Stimulated activated CD4-positive, alpha-beta T cell treated with anti-CD3 and anti-CD28 coated beads, Interleukin-4, amount 100 ng/mL, for 4 hours (primary cell): ENCODE measurements at places on chromosomes 13 and 19.
A peak's percentile ranks its signal among the peaks of the same experiment; 100 is the strongest.

GRCh38 chr13:101242720-101243119 is 173.6 kb downstream of the NALCN start:
- DNase-seq = no peak

DNA sequence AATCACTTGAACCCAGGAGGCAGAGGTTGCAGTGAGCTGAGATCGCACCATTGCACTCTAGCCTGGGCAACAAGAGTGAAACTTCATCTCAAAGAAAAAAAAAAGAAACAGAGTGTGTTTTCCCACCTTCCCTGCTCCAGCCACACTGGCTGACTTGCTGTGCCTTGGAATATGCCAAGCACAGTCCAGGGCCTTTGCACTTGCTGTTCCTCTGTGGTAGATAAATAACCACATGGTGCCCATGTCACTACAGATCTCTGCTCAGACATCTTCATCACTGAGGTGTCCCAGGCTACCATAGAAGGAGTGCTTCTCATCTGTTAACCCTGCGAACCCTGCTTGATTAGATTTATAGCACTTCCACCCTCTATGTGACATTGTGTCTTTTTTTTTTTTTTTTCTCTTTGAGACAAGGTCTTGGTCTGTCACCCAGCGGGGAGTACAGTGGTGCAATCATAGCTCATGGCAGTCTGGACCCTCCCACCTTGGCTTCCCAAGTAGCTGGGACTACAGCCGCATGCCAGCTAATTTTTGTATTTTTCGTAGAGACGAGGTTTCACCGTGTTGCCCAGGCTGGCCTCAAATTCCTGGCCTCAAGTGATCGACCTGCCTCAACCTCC is 10.4 kb downstream of the SMARCA4 start:
- DNase-seq = no peak

DNA sequence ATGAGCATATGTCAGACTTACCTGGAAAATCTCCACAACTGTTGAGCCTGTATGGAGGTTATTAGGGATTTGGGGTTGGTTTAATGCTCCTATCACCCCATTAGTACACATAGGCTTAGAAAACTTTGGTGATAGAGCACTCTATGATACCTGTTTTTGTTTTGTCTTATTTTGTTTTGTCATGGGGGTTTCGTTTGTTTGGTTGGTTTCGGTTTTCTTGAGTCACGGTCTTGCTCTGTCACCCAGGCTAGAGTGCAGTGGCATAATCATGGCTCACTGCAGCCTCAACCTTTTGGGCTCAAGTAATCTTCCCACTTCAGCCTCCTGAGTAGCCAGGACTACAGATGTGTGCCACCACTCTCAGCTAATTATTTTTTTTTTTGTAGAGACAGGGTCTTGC is 70.0 kb downstream of the MZT1 start:
- DNase-seq = no peak

GRCh38 chr19:19191768-19192077 is 229 bp downstream of the BORCS8 start:
- no peak for DNase-seq

GRCh38 chr19:55273978-55274707 is 5.8 kb downstream of the HSPBP1 start:
- no peak for DNase-seq

GRCh38 chr13:47120282-47120681 is 223.4 kb upstream of the HTR2A start:
- DNase-seq = no peak

DNA sequence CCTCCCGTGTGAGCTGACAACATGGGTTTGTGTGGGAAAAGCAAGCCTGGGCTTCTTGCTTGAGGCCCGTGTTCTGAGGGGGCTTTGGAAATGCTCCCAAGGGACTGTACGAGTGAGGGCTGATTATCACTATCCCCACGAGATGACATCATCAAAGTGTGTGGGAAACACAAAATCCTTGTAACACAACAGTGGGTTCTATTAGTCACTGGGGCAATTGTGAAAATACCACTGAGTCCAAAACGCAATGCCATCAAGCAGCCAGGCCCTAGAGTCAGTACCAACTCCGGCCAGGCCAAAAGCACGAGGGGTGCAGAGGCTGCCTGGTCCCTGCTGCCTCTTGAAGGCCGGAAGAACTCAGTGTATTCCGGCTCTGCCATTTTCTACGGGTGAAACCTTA is 29.6 kb downstream of the CAPS start:
- DNase-seq = no peak

GRCh38 chr13:35926859-35927530 is 204.2 kb downstream of the DCLK1 start:
- no peak for DNase-seq

GRCh38 chr13:91704398-91704797 is 306.0 kb downstream of the GPC5 start:
- no peak for DNase-seq

- DNase-seq = no peak
Measured at GRCh38 chr13:33556828-33557227, 261.1 kb upstream of the RFC3 start.

- peak; percentile 14 for DNase-seq
Measured at GRCh38 chr19:2962018-2962670, 15.2 kb upstream of the TLE6 start.

- DNase-seq = no peak
Measured at GRCh38 chr13:47548294-47548840, 452.7 kb downstream of the SUCLA2 start.

- no peak for DNase-seq
Measured at GRCh38 chr13:20102525-20103180, 58.2 kb downstream of the GJA3 start.

DNA sequence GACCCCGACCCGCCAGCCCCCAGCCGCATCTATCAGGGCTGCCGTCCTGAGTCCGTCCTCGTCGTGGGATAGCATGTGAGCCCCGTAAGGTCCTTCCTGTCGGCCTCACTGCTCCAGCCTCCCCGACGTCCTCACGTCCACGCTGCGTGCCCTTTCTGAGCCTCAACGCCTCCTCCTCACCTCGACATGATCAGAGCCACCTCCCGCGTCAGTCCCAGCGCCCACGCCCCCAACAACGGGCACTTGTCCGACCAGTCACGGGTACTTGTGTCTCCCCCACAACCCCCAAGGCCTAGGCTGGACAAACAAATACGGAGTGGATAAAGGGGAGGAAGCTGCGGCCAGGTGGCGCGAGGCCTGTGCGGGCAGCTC is 665 bp downstream of the ZNF497 start:
- peak; percentile 42 for DNase-seq

DNA sequence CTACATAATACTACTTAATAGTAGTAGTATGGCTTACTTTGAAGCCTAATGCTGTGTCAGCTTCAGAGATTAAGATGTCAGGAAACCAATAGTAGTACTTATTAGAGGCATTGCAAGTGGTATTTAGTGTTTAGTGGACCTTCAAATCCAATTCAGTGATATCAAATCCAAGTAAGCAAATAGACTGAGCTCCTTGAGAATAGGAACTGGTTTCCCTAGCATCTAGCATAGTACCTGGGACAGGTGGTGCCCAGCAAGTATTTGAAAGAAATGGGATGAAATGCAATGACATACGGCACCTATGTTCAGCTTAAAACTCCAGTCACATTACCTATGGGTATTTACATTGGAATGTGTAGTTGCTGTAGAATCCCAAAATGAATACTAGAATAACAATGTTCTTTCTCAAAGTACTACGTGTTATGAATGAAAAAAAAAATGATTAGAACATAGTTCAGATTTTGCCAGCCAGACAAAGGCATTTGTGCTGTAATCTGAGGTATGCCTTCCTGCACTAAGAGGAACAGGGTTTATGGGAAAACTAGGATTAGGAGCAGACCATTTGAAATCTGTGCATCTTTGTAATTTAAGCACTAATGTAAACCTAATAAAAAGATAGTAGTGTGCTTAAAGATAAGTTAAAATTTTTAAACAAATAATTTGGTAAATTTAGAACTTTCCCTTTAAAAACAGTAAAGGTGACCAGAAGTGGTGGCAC is 17.1 kb downstream of the LSM14A start:
- DNase-seq = no peak

GRCh38 chr13:52738719-52739467 is 727 bp downstream of the CNMD start:
- peak; percentile 21 for DNase-seq

DNA sequence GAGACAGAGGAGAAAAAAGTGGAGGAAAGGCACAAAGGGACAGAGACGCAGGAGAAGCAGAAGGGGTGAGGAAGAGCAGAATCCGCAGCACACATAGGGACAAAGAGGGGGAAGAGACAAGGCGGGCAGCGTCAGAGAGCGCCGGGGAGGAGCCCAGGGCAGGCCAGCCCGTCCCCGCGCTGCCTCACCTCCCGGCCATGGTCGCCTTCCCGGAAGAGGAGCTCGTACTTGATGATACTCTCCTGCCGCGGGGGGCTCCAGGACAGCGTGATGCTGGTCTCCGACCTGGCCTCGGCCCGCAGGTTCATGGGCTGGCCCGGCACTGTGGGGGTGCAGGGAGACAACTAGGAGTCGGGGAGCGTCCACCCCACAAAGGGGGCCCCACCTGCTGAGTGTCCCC is 100.6 kb downstream of the PTPRS start:
- DNase-seq = no peak

- no peak for DNase-seq
Measured at GRCh38 chr19:34788074-34788473, 15.1 kb upstream of the ZNF599 start.

DNA sequence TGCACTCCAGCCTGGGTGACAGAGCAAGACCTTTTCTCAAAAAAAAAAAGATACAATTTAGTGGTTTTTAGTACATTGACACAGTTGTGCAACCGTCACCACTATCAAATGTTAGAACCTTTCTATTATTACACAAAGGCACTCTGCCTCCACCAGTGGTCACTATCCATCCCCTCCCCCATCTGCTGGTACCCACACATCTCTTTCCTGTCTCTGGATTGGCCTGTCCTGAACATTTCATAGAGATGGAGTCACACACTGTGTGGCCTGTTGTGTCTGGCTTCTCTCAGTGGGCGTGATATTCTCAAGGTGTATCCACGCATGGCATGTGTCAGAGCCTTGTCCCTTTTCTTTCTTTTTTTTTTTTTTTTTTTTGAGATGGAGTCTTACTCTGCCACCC is 11.2 kb downstream of the KDM4B start:
- DNase-seq = no peak

DNA sequence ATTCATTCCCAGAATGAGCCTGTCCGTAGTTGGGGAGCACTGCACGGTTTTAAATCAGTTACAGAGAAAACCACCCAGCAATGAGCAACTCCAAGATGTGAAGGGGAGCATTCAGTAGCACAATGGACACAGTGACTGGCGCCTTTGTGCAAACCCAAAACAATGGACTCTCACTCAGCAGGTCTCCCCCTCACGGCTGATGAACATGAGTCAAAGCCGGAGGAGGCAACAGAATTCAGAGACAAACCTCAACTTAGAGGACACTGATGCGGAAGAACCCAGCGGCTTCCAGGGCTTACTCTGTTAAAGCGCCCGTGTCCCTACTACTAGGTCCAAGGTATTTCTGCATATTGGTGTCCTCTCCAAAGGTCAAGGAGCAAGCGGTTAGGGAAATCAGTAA is 17.7 kb downstream of the PLEKHF1 start:
- DNase-seq = no peak
